Activated CD8-positive, alpha-beta memory T cell treated with anti-CD3 and anti-CD28 coated beads, Interleukin-2, amount 10 ng/mL, durations not matched to agents 7 days and 5 days (primary cell): ENCODE measurements at places on chromosomes 2 and 18. TPM values are rescaled to one million over a fixed set of nuclear protein-coding genes. Genes with fewer than 3 reads are reported as not detected.

- no peak overlapping the region for H3K4me3 ChIP-seq
- no peak for DNase-seq
Observed at GRCh38 chr2:222288590-222289277, 10.1 kb downstream of the PAX3 start.

GRCh38 chr18:73756256-73757091 is 391.2 kb downstream of the FBXO15 start:
- no peak for DNase-seq
- no peaks in the 10 kb centered on the region for H3K36me3 ChIP-seq
- H3K27me3 ChIP-seq, result no peaks in the 10 kb centered on the region

DNA sequence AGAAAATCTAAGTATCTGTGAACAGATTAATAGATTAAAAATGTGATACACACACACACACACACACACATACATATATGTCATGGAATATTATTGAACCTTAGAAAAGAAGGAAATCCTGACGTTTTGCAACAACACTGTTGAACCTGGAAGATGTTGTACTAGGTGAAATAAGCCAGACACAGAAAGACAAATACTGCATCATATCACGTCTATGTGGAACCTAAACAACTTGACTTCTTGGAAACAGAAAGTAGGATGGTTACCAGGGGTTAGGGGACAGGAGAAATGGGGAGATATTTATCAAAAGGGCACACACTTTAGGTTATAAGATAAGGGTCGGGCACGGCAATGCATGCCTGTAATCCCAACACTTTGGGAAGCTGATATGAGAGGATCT is 698.4 kb upstream of the ID2 start:
- H3K36me3 ChIP-seq, result peaks cover 22% of the 10 kb centered on the region
- no peak overlapping the region for H3K4me3 ChIP-seq
- H3K27me3 ChIP-seq, result no peaks in the 10 kb centered on the region
- H3K4me1 ChIP-seq, result peaks cover 42% of the 10 kb centered on the region
- DNase-seq, result no peak
- H3K27ac ChIP-seq, result no peak overlapping the region

- no peak for DNase-seq
- H3K27ac ChIP-seq, result no peak overlapping the region
- no peaks in the 10 kb centered on the region for H3K36me3 ChIP-seq
- peaks cover 34% of the 10 kb centered on the region for H3K27me3 ChIP-seq
Observed at GRCh38 chr2:134737671-134738070, 18.9 kb upstream of the TMEM163 start.

- DNase-seq, result no peak
- H3K27ac ChIP-seq, result no peak overlapping the region
- no peaks in the 10 kb centered on the region for H3K27me3 ChIP-seq
- H3K4me1 ChIP-seq, result peaks cover 8% of the 10 kb centered on the region
Observed at GRCh38 chr2:7096726-7097352, 179.6 kb downstream of the RNF144A start.

DNA sequence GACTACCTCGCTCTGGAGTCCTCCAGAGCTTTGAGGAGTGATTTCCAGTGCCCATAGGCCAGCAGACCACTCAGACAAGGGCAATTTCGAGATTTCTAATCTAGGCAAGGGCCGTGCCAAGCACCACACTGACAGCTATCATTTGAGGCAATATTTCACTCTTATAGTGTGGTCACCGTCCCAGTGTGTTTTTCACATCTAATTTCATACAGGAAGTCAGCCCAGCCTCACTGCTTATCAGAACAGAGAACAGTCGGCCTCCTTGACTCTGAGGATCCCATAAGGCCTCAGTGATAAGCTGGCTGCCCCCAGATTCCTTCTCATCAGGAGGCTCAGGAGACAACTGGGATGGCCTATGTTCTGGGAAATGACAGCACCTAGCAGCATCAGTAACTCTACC is 581 bp downstream of the CAPN14 start:
- no peak overlapping the region for H3K27ac ChIP-seq
- DNase-seq, result no peak
- H3K4me3 ChIP-seq, result no peak overlapping the region
- peaks cover 41% of the 10 kb centered on the region for H3K4me1 ChIP-seq
- no peaks in the 10 kb centered on the region for H3K36me3 ChIP-seq

GRCh38 chr18:2293109-2293839 is 278.0 kb downstream of the METTL4 start:
- H3K27me3 ChIP-seq, result peaks cover 6% of the 10 kb centered on the region
- H3K4me1 ChIP-seq, result no peaks in the 10 kb centered on the region
- H3K4me3 ChIP-seq, result no peak overlapping the region
- H3K27ac ChIP-seq, result no peak overlapping the region
- DNase-seq, result no peak
- no peaks in the 10 kb centered on the region for H3K36me3 ChIP-seq

GRCh38 chr2:191113761-191114160 is 37.0 kb downstream of the STAT4 start:
- H3K4me1 ChIP-seq, result peaks cover 79% of the 10 kb centered on the region
- H3K36me3 ChIP-seq, result peaks cover 50% of the 10 kb centered on the region
- peak overlapping the region; percentile 8 for H3K4me3 ChIP-seq

DNA sequence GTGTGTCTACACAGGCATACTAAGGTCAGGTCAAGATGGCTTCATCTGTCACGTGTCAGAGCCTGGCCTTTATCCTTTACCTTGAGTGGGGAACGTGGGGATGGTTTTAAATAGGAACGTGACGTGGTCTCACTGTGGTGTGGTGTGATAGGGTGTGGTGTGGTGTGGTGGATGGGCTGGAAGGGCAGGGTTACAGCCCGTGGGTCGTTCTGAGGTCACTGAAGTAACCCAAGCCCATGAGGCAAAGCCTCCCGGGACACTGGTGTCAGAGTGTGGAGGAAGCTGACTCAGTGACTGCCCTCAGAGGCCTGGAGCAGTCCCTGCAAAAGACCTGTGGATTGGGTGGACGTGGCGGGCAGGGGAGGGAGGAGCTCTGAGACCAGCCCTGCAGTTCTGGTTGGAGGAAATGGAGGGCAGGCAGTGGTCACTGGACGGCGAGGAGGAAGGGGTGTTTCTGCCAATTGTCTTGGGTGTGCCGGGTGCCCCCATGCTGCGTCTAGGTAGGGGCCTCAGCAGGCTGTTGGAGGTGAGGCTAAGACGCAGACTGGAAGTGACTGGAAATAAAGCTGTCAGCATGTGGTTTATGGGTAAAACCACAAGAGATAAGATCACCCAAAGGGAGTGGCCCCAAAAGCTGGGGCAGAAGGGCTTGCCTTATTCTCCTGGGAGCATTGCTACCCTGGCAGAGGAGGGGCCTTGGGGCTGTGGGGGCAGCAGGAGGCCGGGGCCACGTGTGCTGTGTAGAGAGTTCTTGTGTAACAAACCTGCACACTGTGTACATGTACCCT is 84.8 kb downstream of the SH3RF3 start:
- H3K4me1 ChIP-seq, result peaks cover 59% of the 10 kb centered on the region
- peak overlapping the region; percentile 84 for H3K27ac ChIP-seq
- peak overlapping the region; percentile 49 for H3K4me3 ChIP-seq
- no peaks in the 10 kb centered on the region for H3K36me3 ChIP-seq

GRCh38 chr18:43934322-43934721 is 657.0 kb upstream of the SYT4 start:
- no peaks in the 10 kb centered on the region for H3K36me3 ChIP-seq
- H3K4me3 ChIP-seq, result no peak overlapping the region
- no peak for DNase-seq
- H3K27ac ChIP-seq, result no peak overlapping the region
- no peaks in the 10 kb centered on the region for H3K27me3 ChIP-seq

DNA sequence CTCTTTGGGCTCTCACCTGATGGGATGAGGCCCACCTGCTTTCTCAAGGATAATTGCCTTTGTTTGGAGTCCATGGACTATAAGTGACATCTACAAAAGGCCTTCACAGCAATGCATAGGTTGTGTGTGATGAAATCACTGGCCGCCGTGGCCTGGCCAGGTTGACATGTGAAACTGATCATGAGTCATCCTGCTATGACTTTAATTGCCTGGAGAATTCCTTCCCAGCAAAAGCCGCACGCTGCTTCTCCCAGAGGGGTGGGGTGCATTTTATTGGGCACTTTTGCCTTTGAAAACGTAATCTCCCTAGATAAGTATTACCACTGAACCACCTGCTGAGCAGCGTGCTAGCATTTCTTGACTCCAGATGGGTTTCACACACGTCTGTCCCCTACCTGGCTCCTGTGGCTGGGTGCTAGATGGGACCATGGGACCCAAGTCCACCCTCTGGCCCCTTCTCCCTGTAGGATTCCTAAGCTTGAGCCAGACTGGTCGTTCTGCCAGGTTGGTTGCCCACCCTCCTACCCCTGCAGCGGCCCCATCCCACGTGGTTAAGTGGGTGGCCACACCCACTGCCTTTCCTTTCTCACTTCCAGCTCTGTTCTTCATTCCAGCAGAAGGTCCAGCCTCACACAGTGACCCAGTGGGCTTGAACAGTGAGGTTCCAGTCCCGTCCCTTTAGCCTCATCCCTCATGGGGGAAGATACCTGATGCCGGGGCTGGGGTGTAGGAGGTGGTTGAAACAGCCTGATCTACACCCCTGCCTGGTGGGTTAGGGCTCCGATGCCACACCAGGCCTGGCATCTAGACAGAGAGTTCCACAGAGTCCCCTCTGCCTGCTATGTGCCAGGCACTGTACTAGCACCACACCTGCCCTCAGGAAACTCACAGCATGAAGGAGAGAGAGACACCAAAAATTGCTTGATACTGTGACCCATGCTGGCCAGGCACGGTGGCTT is 89.6 kb downstream of the GBX2 start:
- no peak for DNase-seq
- no peak overlapping the region for H3K4me3 ChIP-seq
- H3K27ac ChIP-seq, result no peak overlapping the region
- no peaks in the 10 kb centered on the region for H3K36me3 ChIP-seq
- no peaks in the 10 kb centered on the region for H3K27me3 ChIP-seq
- no peaks in the 10 kb centered on the region for H3K4me1 ChIP-seq

GRCh38 chr2:236674646-236675045 is 105.0 kb downstream of the ACKR3 start:
- H3K27ac ChIP-seq, result no peak overlapping the region
- no peaks in the 10 kb centered on the region for H3K4me1 ChIP-seq

DNA sequence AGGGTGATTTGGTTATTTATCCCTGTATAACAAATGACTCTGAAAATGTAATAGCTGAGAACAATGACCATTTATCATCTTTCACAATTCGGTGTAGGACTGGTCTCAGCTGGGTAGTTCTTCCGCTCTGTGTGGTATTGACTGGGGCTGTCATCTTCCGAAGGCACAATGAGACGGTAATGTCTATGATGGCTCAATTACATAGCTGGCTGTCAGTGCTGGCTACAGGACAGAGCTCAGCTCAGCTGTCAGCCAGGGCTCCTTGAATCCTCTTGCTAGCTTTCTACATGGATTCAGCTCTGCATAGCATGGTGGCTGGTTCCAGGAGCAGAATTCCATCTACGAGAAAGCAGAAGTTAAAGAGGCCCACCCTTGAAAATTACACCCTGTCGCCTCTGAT is 483.8 kb downstream of the TDRD15 start:
- no peak for DNase-seq
- no peaks in the 10 kb centered on the region for H3K27me3 ChIP-seq

DNA sequence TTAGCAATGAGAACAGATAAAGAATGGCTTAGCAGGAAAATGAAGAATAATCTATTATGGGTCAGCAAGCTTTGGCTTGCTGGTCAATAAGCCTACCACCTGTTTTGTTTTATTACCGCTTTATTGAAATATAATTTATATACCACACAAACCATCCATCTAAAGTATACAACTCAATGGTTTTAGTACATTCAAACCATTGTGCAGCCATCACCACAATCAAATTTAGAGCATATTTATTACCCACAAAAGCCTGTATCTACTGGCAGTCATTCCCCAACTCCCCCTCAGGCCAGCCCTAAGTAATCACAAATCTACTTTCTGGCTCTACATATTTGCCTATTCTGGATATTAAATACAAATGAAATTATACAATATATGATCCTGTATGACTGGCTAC is 17.2 kb downstream of the PPP3R1 start:
- DNase-seq, result no peak
- no peak overlapping the region for H3K27ac ChIP-seq
- peaks cover 9% of the 10 kb centered on the region for H3K36me3 ChIP-seq
- H3K4me1 ChIP-seq, result peaks cover 52% of the 10 kb centered on the region
- no peaks in the 10 kb centered on the region for H3K27me3 ChIP-seq

GRCh38 chr2:105397953-105398335 is 907 bp downstream of the FHL2 start:
- peaks cover 47% of the 10 kb centered on the region for H3K27me3 ChIP-seq
- H3K36me3 ChIP-seq, result no peaks in the 10 kb centered on the region
- DNase-seq, result no peak
- no peak overlapping the region for H3K27ac ChIP-seq

DNA sequence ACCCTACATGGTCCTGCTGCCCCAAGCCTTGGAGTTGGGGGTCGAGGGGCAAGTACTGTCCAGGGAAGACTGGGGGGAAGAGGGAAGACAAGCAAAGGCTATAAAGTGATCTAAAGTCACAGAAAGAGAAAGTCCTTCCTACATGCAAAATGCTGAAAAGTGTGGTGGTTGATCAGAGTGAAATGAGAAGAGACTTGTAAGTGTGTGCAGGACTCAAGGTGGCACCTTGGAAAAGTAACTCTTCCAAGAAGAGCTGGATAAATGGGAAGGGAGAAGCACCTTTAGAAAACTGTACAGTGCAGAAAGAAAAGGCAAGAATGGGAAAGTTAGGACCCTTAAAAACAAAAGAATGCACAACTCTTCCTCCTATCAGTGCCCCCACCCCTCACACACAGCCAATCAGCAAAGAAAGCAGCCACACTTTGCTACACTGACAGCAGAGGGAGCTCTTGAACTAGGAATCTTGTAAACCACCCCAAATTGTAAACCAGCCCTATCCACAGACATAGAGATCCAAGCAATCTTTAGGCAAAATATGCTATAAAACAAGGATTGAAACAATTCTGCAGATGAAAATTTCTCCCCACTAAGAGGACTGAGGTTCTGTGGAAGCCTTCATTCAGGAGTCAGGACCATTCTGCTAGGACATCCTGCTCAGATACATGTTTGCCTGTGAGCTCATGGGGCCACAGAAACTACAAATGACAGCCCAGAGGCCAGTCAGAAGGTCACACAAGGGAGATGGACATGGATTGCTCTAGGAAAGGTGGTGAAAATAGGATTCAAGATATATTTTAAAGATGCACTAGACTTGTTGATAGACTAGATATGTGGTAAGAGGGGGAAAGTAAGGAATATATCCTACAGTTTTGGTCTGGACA is 146.4 kb downstream of the FTCDNL1 start:
- peak; percentile 51 for DNase-seq
- H3K4me3 ChIP-seq, result no peak overlapping the region
- no peak overlapping the region for H3K27ac ChIP-seq
- H3K4me1 ChIP-seq, result peaks cover 6% of the 10 kb centered on the region
- H3K36me3 ChIP-seq, result no peaks in the 10 kb centered on the region
- H3K27me3 ChIP-seq, result peaks cover 11% of the 10 kb centered on the region

GRCh38 chr18:8142932-8143331 is 466.3 kb upstream of the RAB12 start:
- no peak overlapping the region for H3K27ac ChIP-seq
- H3K4me1 ChIP-seq, result no peaks in the 10 kb centered on the region
- no peaks in the 10 kb centered on the region for H3K27me3 ChIP-seq
- H3K36me3 ChIP-seq, result no peaks in the 10 kb centered on the region
- H3K4me3 ChIP-seq, result no peak overlapping the region

Gene CAVIN2
- total RNA-seq, result not detected

Gene MYO7B
- 0.26 TPM for total RNA-seq

Gene MRO
- not detected for total RNA-seq

Gene CYB5A
- 35.6 TPM for total RNA-seq

Gene RTP5
- total RNA-seq, result not detected

Gene ADI1
- 16.6 TPM for total RNA-seq

Gene CD8B2
- total RNA-seq, result 7.0 TPM
